ENCODE measurements at places on chromosomes 12 and 14.

DNA sequence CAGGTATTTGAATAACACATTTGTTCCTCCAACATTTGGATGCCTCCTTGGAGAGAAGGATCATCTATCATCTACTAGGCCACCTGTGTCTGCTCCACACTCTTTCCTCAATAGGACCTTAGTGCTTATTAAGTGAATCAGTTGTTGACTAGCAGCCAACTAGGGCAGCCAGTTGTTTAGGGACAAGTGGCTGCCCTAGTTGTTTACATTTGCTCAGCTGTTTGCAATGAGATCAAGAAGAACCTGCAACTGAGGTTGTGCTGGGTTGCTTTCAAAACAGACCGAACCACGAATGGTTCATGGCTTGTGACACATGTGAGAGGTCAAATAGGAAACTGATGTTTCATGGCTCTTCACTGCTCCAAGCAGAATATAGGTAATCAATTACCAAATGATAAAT is 53.8 kb downstream of the TMCC3 start:
- DNase-seq: no peak

DNA sequence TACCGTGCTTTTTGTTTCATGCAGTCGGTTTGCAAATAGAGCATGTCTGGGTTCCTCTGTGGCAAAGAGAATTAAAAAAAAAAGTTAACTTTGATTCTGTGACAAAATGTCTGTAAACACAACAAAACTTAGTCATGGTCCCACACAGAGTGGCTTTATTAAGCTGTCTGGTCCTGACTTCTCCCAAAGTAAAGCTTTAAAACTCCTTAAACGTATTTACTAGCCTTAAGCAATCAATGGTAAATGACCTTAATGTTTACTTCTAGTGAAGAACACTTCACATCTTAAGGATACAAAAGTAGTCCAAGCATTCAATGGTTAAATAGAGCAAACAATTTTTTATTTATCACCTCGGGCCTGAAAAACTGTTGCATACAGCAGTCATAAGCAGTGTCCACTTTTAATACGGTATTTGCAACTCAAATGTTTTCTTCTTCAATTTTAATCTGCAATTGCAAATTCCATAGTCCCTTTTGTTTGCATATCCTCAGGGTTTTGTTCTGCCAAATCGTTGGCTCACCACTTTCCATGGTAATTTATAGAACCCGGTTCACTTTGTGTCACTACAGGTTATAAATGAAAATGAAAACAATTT is 453.0 kb upstream of the MIS18BP1 start:
- DNase-seq: no peak

GRCh38 chr14:48937541-48938195 is 648.5 kb downstream of the RPS29 start:
- no peak for DNase-seq

- no peak for DNase-seq
Observed at GRCh38 chr12:116096874-116097273, 180.6 kb downstream of the MED13L start.

DNA sequence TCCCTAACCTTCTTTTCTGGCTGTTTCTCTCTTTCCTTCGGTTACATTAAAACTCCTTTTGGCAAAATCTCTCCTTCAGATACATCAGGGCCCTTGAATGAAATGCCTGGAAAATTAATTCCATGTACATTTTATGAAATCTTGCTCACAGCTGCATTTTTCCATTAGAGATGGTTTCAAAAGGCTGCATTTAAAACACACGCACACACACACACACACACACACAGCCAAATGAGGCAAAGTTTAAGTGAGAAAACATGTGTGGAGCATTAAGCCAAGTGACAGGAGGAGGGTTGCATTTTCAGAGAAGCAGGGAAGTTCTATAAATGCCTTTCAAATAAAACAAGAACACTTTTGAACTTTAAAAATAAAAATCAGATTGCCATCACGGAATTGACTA is 216.4 kb downstream of the LRIG3 start:
- DNase-seq: no peak

DNA sequence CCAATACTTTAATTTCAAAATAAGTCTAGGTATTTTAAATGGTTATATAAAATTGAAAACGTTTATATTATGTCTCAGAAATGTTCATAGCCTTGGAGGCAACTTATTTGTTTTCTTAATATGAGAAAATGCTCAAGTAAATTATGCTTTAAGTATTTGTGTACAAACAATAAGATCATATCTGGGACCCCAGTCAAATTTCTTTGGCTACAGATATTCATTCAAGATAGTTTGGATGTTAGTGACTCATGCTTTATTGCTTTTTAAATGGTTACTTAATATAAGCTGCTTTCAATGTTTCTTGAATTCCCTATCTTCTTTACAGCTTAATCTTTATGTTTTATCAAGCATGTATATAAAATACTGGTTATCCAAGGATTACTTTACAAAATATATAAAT is 291.3 kb downstream of the KCNC2 start:
- DNase-seq: no peak

- no peak for DNase-seq
Observed at GRCh38 chr14:91731986-91732385, at the start of gene CATSPERB. TSS of gene CATSPERB (minus strand) at chr14:91732086. CDS start at chr14:91729479, 2,607 bp downstream.

GRCh38 chr12:77163074-77164038 is 98.0 kb upstream of the E2F7 start:
- no peak for DNase-seq

- no peak for DNase-seq
Observed at GRCh38 chr12:29769162-29769858, 14.4 kb downstream of the TMTC1 start.

- no peak for DNase-seq
Observed at GRCh38 chr14:53938136-53938837, 18.3 kb downstream of the BMP4 start.

All from SW480 (cell line).